Panc1 (cell line): ENCODE measurements at places on chromosomes 6 and 20. TPM values are rescaled to one million over a fixed set of nuclear protein-coding genes. Genes with fewer than 3 reads are reported as not detected.

CASP8AP2 gene
- total RNA-seq, result 22.9 TPM

GPR63 gene
- 0.95 TPM for total RNA-seq

GLP1R gene
- total RNA-seq, result not detected

CTCFL gene
- 0.05 TPM for total RNA-seq

RRAGD gene
- 27.8 TPM for total RNA-seq

FOXF2 gene
- total RNA-seq, result 12.7 TPM
